ENCODE measurements at places on chromosomes 3 and 15.

DNA sequence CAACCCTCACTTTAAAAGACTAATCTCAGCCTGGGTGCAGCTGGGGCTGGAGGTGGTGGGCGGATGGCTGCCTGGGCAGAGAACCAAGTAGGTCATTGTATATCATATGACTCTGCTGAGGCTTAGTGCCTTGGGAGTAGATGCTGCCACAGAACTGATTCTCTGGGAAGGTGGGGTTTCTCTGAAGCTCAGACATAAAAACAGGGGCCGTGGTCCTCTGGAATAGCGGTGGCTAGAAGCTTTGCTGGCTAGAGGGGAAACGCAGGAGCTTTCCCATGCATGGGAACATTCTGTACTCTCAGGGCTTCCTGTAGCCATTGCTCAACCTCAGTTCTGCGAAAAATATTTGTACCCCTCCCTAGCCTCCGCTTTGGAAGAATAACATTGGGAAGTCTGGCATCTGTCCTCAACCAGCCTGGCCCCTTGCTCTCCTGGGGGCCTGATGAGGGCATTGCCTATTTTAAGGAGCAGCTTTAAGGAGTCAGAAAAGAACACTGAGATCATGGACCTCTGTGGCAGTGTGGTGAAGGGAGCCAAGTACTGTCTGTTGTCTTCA is 14.7 kb downstream of the TIMP4 start:
- no peak for DNase-seq

DNA sequence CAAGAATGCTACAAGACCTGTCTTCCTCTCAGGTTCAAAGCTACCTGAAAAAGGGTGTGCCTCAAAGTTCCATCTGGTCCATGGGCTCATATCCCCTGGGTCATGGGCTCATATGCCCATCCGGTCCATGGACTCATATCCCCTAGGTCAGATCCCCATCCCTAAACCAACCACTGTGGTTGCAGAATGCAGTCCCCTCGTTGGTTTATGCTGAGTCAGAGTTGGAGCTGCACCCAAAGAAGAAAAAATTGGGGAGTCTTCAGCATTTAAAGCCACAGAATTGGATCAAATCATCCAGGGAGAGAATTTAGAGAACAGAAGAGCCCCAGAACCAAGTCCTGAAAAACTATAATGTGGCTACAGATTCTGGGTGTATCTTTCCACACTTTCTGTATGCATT is 71.5 kb upstream of the IL12A start:
- DNase-seq: no peak

- DNase-seq: no peak
These were observed 323.2 kb downstream of the PLCL2 start for GRCh38 chr3:17207979-17208378.

DNA sequence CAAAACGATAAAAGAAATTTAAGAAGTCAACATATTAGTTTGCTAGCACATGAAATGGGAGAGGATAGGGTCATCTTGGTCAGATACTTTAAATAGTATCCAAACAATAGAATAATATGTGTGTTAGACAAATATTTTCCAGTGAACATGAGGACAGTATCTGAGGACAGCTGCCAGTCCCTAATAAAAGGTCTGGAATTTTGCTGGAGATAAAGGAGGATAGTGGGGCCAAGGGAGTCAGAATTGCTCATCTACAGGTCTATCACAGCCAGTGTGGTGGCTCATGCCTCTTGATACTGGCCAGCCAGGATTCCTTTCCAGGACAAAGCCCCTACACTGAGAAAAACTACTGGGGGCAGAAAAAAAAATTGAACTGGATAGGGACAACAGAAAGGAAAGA is 74.0 kb downstream of the HERC1 start:
- no peak for DNase-seq

DNA sequence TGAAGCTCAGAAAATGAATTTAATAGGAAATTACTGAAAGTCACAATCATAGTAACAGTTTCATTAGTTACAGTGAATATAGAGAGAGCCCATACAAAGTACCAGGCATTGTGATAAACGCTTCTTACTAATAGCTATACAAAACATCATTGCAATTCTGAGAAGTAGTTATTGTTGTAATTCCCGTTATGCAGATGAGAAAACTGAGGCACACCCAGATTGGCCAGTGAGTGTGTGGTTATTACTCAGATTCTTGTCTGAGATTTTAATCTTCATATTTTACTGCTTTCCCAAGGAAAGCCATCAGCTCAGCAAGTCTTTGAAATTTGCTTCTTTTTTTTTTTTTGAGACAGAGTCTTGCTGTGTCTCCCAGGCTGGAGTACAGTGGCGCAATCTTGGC is 14.3 kb downstream of the FLNB start:
- no peak for DNase-seq

- no peak for DNase-seq
These were observed 79.4 kb downstream of the PEX5L start for GRCh38 chr3:179957264-179957845.

GRCh38 chr3:67858492-67858891 is 204.1 kb upstream of the SUCLG2 start:
- no peak for DNase-seq

- no peak for DNase-seq
These were observed 490 bp upstream of the ALAS1 start for GRCh38 chr3:52197499-52197841.

GRCh38 chr3:58706395-58707167 is 40.0 kb upstream of the FAM3D start:
- no peak for DNase-seq

DNA sequence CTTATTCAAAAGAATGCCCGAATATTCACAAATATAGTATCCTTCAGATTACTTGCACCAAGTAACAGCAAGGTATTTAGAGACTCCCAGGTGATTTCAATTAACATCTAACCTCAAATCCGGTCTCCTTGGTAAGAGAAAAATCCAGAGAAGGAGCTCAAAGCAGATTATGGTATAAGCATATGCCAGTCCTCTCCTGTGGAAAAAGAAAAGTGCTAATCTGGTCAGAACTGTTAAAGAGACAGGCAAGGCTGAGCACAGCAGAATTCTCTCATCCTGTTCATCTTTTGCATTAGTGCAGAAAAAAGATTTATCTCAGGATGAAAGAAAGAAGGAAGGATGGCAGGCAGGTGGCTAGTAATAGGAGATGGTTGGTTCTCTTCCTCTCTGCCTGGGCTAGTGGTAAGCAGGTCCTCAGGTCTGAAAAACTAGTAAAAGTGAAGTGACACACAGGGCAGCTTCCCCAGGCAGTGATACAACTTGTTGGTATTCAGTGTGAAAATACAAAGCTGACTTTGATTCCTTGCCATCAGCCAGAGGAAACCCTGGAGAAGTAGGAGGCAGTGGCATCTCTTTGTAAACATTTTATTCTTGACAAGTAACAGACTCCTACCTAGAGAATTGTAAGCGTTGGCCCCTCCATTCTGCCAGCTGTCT is 14.2 kb downstream of the ATXN7 start:
- no peak for DNase-seq

- DNase-seq: no peak
These were observed 36.2 kb downstream of the ICE2 start for GRCh38 chr15:60442763-60443162.

DNA sequence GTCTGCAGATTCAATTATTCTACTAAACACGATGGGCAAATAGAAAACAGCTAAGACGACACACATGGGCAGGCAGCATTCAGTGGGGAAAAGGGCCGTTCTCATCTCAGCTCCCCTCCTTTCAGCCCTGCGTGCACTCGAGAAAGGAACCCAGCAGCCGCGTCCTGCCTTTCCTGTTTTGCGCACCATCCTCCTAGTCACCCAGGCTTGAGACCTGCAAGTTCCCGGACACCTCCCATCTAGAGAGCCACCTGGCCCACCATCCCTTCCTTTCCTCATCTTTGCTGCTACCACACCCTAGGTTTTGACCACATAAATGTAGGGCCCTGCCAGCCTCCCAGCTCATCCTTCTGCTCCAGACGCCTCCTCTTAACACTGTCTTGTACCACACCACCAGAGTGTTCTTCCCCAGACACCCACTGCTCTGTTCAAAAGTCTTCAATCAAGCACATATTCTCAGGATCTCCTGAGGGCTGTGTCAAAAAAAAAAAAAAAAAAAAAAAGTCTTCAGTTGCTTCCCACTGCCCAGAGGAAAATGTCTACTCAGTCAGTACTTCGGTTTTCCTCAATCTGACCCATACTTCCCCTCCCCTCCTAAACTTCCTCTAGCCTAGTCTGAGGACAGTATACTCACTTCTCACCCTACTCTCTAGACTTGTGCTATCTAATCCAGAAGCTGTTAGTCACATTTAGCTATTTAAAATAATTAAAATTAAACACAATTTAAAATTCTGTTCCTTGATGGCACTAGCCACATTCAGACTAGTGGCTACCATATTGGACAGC is 182.0 kb downstream of the STT3B start:
- DNase-seq: no peak

DNA sequence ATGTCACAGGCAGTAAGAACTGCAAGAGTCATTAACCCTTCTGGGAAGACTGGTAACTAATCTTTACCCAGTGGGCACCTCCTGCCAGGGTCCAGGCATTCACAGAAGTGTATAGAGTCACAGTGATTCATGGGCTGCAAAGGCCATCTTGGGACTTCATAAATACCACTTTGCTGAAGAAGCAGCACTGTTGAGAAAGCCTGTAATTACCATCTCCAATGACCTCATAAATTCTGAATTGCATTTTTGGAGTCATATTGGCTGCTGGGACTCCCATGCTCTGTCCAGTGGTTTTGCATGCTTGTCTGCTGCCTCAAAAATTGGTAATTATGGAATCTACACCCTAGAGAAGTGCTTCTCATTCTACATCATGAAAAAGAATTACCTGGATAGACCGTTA is 837.2 kb downstream of the NTRK3 start:
- no peak for DNase-seq

- DNase-seq: peak; percentile 5
These were observed 77.1 kb downstream of the WDR76 start for GRCh38 chr15:43903864-43904290.

- no peak for DNase-seq
These were observed 10.8 kb downstream of the TOPAZ1 start for GRCh38 chr3:44252332-44252959.

DNA sequence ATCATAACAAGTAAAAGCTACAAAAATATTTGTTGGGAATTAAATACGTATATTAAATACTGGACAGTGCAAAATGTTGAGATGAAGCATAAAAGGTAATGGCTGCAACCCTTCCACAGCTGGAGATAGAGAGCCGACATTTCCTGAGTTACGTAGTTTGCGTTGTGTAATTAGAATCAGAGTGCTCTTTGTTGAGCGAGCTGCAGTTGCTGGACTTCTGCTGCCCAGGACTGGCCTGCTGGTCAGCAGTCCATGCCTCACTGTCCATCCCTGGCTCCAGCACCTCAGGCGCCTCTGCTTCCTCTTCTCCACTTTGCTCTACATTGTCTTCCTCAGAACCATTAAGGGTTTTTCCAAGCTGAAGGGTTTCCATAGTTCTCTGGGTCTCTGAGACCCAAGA is 28.4 kb upstream of the SHC4 start:
- DNase-seq: no peak

GRCh38 chr3:39849992-39850715 is 40.7 kb downstream of the MYRIP start:
- DNase-seq: no peak

DNA sequence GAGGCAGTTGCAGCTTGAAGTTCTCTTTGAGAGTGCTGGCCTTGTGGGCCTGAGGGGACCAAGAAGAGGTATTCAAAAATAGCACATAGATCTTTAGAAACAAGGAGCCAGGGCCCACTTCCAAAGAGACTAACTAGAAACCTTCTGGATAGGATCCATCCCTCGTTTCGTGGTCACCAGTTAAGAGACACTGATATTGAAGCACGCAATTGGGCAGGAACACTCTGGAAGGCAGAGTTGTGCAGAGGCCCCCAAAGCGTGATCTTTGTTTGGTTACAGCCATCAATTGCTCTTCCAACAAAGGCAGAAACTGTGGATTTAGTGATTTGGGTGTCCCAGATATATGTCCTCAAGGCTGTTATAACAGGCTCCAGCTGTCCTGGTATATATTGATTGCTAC is 46.7 kb upstream of the ACAN start:
- DNase-seq: no peak

DNA sequence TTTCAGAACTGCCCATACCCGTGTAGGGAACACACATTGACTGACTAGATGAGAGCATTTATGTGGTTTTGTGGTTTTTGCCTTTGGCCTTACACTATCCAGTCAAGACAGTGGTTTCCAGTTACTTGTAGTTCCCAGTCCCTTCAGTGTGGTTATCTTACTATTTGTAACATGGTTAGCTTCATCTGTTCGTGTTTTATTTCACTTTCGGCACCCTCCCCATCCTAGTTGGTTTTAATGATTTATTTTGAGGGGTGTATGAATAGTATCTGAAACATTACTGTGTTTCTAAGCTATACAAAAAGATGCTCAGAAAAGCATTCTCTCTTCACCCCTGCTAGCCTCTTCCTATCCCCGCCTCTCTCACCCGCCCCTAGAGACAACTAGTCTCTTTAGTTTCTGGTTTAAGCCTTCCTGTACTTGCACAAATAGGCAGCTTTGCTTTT is 14.1 kb downstream of the LYSMD4 start:
- DNase-seq: no peak

DNA sequence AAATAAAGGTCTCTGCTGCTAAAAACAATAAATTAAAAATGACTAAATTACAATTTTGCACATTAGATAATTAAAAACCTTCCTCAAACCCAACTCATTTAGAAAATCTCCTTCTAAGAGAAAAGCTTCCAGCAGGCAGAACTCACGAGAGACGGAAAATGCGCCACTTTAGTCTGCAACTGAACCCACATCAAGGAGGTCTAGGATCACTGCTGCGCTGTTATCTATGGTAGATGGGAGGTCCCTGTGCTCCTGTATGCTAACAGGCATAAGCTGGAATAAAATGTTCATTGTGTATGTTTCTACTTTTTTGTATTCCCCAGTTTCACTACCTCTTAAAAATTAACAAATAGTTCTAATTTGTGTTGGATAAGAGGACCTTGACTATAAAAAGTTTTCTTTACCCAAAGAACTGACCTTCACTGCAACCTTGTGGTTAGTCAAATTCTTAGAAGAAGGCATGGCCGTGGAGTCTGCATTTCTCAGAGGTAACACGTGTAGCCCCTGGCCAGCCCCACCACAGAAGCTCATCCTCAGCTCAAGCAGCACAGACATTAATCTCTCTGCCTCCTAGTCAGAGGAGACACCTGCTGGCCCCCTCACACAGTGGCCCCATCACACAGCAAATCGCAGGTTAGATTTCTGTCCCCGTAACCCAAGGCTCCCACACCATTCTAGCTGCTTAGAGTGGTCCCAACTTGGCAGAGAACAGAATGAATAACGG is 22.3 kb downstream of the STIMATE start:
- no peak for DNase-seq

DNA sequence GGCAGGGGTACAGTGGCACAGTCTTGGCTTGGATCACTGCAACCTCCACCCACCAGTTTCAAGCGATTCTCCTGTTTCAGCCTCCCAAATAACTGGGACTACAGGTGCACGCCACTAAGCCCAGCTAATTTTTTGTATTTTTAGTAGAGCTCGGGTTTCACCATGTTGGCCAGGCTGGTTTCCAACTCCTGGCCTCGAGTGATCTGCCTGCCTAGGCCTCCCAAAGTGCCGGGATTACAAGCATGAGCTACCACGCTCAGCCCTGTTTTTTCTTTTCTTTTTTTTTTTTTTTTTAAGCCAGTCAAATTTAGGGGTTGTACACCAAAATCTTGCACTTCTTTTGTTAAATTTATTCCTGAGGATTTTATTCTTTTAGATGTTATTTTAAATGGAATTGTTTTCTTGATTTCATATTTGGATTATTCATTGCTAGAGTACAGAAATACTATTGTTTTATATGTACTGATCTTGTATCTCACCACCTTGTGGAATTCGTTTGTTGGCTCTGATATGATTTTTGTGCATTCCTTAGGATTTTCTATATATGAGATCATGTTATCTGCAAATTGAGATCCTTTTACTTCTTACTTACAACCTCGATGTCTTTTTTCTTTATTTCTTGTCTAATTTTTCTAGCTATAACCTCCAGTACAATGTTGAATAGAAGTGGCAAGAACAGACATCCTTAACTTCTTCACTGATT is 65.6 kb downstream of the ZNF609 start:
- no peak for DNase-seq

All from stimulated activated CD8-positive, alpha-beta memory T cell treated with anti-CD3 and anti-CD28 coated beads, Interleukin-15, amount 100 ng/mL, for 24 hours (primary cell).